Cortex of kidney (tissue), 1 donor: ENCODE measurements at places on chromosomes 7 and 10.

GRCh38 chr7:105871142-105871541, 5.3 kb downstream of the ATXN7L1 start:
- no peak for DNase-seq

GRCh38 chr10:104109908-104110662, 11.9 kb upstream of the SFR1 start:
- DNase-seq, result no peak

DNA sequence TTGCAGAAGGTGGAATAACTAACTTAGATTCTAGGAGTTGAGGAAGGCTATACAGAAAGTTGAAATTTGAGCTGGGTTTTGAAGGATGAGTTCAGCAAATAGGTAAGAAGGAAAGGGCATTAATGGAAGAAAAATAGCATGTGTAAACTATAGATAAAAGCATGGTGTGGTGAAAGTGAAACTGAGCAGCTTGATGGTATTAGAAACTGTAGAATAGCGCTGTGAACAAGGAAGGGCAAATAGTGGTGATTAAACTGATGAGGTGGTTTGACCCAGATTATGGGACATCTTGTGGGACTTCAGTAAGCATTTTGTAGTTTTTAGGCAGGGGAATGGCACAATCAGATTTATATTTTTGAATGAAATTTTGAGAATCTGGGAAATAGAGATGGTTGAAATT, 90.5 kb downstream of the EXOC6 start:
- DNase-seq, result no peak

GRCh38 chr10:9885761-9886160, 1131.9 kb upstream of the CELF2 start:
- DNase-seq, result no peak

DNA sequence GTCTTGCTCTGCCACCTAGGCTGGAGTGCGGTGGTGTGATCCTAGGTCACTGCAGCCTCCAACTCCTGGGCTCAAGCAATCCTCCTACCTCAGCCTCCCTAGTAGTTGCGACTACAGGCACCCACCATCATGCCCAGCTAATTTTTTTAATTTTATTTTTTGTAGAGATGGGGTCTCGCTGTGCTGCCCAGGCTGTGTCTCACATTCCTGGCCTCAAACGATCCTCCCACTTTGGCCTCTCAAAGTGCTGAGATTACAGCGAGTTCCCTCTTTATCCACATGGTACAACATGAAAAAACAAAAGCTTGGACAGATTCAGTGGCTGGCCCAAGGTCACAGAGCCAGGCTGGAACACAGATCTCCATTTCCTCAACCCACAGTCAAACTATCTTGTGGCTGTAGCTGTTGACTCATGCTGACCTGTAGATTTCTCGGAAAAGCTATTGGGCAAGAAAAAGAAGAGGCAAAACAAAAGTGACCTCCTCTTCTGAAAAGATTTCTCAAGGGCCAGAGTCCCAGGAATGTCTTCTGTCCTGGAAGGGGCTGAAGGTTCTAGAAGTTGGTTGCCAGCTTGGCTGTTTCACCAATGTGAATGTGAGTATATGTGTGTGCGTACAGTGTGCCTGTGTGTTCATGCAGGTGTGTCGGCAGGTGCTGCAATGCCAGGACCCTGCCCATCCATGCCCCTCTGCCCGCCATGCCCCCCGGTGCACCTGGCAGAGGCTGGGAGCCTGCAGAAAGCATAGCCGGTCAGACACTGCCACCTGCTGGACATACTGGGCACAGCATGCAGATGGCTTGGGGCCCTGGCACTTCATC, 28.4 kb downstream of the TMEM130 start:
- no peak for DNase-seq
